Uterus (tissue), 4 donors: ENCODE measurements at places on chromosomes 7 and 10.

GRCh38 chr7:4831723-4832495, 29.9 kb downstream of the PAPOLB start:
- DNase-seq = no peak

DNA sequence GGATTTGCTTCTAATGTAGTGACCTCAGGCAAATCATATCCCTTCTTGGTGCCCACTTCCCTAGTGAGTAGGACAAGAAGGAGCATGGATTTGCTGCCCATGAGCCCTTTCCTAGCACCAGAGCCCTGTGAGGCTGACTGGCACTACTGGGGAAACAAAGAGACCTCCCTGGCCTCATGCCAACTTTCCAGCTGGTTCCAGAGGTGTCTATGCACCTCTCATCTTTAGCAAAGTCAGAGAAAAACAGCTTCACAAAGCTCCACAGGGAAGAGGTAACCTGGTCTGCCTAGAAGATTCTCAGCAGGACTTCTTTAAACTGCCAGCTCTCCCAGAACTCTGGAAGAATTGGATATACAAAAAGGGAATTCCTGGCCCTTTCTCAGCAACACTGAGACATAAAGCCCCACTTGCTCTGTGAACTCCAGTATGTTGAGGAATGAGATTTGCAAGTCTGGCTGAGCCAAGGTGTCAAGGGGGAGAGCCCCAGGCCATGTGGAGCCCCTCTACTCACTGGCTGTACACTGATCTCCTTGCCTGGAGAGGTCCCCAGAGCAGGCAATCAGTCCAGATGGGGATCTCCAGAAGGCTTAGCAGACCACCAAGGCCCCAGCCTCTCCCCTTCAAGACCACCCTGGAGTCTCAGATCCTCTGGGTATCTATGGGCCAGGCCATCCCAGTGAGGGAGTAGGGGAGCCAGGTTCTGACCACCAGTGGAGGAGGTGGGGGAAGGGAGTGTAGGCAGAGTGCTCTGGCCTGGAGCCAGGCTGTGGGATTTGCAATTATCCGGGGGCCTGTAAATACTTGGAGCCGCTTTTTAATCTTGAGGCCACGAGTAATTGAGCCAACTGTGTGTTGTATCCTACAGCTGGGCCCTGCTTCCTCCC, 24.4 kb upstream of the RBM20 start:
- no peak for DNase-seq

DNA sequence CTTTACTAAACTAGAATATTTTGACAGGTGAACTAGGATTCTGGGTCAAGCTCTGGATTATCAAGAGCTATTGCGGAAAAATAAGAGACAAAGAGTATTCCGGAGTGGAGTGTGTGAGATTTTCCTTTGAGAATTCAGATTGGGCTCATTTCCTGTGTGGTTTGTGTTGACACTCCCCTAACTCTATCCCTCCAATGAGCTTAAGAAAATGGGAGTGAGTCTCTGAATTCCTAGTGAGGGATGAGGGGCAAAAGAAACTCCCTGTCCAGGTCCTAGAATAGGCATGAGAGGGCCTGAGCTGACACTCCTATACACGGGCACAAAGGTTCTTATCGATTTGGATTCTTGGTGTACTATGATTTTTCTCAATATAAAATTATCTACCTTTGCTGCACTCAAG, 10.2 kb downstream of the KLF14 start:
- no peak for DNase-seq

DNA sequence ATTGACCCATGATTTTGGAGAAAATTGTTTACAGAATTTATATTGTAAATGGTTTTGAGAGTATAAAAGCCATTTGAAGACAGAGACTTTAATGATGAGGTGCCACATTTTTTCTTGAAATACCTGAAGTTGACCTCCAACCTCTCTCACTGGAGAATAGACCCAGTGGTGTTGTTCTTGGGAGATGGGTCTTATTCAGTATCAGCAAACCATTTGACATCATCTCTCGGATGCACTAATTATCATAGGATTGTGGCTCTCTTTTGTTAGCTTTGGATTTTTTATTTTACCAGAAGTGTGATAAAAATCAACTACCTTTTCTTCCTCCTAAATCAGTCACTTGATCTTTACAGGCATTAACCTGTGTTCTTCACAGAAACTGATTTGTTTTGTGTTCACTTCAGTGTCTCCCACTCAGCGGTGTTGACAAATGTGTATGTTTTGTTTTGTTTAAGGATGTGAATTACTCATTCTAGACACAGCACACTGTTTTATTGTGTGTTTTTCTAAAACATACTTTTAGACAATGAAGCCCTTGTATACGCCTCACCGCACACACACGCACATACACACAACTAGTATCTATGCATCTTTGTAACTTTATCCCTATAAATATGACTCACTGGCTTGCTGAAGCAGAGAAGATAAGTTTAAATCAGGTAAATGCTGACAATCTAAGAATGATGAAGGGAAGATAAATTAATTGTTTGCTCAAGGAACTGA, 455.6 kb downstream of the INHBA start:
- no peak for DNase-seq

DNA sequence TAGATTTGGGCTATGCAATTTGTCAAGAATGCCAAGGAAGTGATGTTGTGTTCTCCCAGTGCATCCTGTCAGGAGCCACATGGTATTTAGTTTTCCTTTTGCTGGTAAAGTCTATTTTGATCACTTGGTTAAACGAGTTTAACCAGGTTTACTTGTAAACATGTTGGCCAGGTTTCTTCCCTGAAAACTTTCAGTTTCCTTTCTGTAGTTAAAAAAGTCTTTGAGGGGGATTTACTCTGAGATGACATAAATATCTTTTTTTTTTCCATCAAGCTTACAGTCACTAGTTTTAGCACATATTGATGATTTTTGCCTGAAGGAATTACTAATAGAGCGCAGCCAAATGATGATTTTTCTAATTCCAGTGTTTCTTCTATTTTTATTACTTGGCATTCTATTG, 320.5 kb downstream of the PHF14 start:
- no peak for DNase-seq

DNA sequence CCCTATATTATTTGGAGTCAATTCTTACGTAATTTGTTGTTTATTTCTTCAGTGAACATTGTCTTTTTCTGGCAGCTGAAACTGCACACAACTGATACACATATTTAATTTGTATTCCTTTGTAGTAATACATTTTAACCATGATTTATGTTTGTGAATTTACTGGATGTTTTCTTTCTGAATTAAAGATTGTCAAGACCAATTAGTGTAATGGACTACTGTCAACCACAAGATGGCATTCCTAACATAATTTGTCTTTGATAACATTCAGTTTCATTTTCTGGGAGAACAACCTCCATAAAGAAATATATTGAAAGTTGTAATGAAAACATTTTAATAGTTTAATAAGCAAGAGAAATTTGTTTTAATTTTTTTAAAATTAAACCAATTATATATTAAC, 10.1 kb downstream of the THNSL1 start:
- no peak for DNase-seq

DNA sequence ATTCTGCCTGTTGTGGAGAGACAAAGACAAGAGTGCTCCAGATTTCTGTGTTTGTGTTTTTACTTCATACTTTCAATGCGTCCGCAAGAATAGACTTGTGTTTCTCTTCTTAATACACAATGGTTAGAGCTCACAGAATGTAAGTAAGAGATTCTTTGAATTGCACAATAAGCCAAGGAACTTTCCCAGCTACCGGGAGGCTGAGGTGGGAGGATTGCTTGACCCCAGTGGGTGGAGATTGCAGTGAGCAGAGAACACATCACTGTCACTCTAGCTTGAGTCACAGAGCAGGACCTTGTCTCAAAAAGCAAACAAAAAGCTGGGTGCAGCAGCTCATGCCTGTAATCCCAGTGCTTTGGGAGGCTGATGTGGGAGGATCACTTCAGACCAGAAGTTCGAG, 250.7 kb upstream of the MYO3A start:
- no peak for DNase-seq

- DNase-seq = no peak
Observed at GRCh38 chr7:13852281-13852968, 137.0 kb downstream of the ETV1 start.

DNA sequence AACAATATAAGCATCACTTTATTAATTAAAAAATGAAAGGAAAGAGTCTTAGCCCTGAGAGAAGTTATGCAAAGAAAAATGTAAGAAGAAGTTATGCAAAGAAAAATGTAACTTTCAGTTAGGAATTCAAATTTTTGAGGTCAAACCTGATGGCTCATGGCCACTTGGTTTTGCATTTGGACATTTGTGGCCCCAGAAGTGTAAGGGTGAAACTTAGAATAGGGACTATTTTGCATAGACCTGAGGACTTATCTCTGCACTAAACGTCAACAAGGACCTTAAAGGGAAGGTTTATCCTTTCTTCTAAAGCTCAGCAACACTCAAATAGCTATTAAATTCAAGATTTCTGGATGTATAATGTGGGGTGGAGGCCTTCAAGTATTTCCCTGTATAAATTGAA, 724.5 kb upstream of the POT1 start:
- DNase-seq = no peak

- no peak for DNase-seq
Observed at GRCh38 chr7:28835800-28836199, 122.3 kb downstream of the TRIL start.

GRCh38 chr7:114519240-114519639, 104.6 kb downstream of the FOXP2 start:
- DNase-seq = no peak

- DNase-seq = no peak
Observed at GRCh38 chr7:74051629-74052410, 23.8 kb downstream of the ELN start.

DNA sequence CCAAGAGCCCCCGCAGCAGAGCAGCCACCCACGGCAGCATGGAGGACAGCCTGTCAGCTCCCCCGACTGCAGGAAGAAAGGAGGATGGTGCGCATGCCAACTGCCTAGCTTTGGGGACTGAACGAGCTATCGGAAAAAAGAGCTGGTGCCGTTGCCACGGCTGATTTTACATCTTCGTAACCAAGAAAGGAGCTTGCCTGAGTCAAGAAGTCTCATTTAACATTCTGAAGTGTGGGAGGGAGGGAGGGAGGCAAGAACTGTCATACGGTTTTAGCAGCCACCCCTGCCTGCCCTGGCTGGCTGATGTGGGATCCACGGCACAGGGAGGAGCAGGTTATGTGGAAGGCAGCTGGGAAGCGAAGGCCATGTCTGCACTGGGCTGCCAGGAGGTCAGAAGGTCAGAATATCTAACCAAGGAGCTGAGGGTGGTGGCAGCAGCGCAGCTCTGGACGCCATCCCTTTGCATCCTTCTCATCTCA, 74.7 kb upstream of the CAMK2B start:
- no peak for DNase-seq

GRCh38 chr10:97043563-97043855, 142.2 kb downstream of the SLIT1 start:
- DNase-seq = no peak

GRCh38 chr10:85611746-85612377, 754.7 kb downstream of the GRID1 start:
- DNase-seq = no peak

DNA sequence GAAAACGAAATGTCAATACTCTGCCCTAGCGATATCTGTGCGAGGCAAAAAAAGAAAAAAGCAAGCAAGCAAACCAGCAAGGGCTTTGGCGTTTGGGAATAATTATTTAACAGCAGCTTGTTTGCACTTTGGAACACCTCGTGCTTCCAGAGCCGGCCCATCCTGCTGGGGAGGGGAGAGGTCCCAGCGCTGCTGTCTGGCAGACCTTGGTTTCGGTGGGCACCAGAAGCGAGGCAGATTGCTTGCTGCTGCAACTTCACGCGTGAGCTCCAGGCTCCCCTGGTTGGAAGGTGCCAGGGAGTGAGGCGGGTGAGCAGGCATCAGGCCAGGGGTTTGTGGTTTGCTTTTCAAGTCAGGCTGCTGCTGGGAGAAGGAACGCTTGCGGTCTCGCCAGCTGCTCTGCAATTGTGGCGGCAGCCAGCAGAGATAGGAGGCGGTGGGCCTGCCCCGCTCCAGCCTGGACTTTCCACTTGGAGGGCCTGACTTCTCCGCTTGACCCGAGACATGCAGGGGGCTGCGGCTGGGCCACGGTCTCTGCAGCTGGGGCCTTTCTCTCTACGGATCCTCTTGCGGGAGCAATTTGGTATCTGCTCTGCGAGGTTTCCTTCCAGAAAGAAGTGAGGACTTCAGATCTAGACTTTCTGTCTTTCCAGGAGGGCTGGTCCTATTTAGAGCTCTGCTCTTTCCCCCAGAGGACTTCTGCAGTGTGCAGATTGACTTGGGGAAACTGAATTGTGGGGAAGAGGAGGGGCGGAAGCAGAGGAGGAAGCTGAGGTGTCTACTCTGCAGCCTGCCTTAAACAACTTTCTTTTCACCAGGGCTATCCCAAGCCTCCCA, 131.4 kb downstream of the PRPF18 start:
- peak; percentile 55 for DNase-seq

- DNase-seq = no peak
Observed at GRCh38 chr10:126420567-126421300, 32.5 kb upstream of the ADAM12 start.

GRCh38 chr7:156155988-156156733, 343.9 kb upstream of the SHH start:
- no peak for DNase-seq

DNA sequence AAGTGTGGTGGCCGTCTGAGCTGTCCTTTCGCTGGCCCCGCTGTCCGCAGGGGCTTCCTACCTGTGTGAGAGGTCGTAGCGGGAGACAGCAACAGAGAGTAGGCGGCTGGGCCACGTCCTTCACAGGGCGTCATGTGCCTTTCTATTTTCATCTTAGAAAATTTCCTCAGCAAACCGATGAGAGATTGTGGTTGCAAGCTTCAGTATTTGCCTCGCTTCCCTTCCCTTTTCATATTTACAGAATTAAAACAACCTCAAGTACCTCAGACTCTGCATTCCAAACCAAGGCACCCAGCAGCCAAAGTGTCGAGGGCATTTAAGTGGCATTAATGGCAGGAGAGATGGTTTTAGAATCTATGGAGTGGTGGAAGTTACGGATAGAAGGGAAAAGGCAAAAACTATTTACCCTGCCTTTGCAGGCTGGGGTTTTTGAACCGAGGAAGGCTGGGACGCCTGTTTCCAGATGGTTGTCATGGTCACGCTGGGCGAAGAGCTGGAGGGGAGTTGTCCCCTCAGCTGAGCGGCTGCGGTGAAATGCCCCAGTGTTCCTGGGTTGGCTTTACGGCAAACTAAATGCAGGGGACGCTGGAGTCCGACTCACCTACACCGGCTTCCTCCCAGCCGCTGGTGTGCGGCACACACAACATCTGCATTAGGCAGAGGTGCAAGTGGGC, 41.9 kb downstream of the WIPI2 start:
- no peak for DNase-seq

GRCh38 chr7:76303202-76304147, 1.0 kb downstream of the HSPB1 start:
- peak; percentile 89 for DNase-seq

DNA sequence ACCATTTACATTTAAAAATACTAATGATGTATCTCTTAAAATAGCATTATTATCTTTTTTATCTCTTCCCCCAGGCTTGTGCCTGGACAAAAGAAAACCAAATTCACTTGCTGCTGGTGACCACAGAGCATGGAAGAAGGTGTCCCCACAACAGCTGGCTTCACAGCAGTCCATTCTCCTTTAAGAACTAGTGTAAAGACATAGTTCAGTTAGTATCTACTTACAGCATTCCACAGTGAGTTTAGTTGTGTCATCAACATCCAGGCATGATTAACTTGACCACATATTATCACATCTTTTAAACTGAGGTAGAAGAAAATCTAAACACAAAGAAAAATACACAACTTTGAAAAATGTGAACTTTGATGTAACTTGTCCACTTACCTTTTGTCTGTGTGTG, 55.0 kb downstream of the LRRC17 start:
- no peak for DNase-seq
